ENCODE measurements at places on chromosomes 13 and 19. TPM values are rescaled to one million over a fixed set of nuclear protein-coding genes. Genes with fewer than 3 reads are reported as not detected.

The CTXN1 gene
- 3.6 TPM for total RNA-seq

The ZNF675 gene
- 15.7 TPM for total RNA-seq

The NCR1 gene
- total RNA-seq, result not detected

The NKG7 gene
- total RNA-seq, result not detected

The NLRP9 gene
- total RNA-seq, result not detected

The RASL11A gene
- 36.5 TPM for total RNA-seq

The ADM5 gene
- 1.4 TPM for total RNA-seq
